ENCODE measurements at places on chromosomes 16 and 17. TPM values are rescaled to one million over a fixed set of nuclear protein-coding genes. Genes with fewer than 3 reads are reported as not detected.

The CDC6 gene
- total RNA-seq, result 16.5 TPM

The CRHR1 gene
- total RNA-seq, result not detected

The TENT4B gene
- 7.5 TPM for total RNA-seq

The CTRB1 gene
- total RNA-seq, result not detected

The DNAH2 gene
- under 0.01 TPM for total RNA-seq

The HSD3B7 gene
- total RNA-seq, result 23.9 TPM

The LCAT gene
- total RNA-seq, result 87.3 TPM

The SPATA22 gene
- 0.19 TPM for total RNA-seq

The DOC2A gene
- total RNA-seq, result not detected

The HBZ gene
- total RNA-seq, result 55.8 TPM

The CDK3 gene
- total RNA-seq, result 6.3 TPM

The NAGS gene
- total RNA-seq, result 21.5 TPM

The KRTAP4-6 gene
- total RNA-seq, result not detected

The SPN gene
- total RNA-seq, result 0.92 TPM
